ENCODE measurements at places on chromosomes 2 and 18.

DNA sequence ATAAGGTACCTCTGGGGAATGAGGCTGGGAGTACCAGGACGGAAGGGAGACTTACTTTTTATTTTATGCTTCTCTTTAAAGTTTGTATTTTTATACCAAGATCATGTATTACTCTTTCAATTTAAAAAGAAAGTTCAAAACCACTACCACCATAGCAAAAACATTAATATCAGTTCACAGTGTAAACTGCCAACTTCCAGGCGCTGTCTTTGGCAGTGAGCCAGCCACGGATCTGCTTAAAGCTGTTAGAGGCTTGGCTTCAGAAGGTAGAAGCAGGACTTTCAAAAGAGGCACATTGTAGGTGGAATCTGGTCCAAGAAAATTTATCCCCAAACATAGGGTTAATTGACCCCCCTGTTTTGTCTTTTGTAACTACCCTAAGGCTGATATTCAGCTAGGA is 74.8 kb downstream of the B3GNT2 start:
- DNase-seq, result no peak

- DNase-seq, result no peak
These were observed 263.4 kb downstream of the PTPRM start for GRCh38 chr18:7830468-7830867.

DNA sequence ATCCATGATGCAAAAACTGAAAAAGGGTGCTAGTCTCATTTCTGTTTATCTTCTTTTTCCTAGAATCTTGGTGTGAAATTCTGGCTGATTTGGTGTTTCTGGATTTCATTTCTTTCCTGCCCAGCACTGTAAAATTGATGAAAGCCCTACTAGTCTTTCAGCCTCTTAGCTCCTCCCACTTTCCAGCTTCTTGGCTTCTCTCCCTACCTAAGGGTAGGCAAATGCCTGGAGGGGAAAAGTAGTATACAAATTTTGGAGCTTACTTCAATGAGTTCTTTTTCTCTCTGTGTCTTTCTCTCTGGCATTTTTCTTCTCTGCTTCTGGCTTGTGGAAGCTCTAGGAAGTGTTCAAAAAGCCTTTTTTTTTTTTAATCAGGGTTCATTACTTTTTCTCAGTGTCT is 160.5 kb downstream of the XIRP2 start:
- DNase-seq, result no peak

DNA sequence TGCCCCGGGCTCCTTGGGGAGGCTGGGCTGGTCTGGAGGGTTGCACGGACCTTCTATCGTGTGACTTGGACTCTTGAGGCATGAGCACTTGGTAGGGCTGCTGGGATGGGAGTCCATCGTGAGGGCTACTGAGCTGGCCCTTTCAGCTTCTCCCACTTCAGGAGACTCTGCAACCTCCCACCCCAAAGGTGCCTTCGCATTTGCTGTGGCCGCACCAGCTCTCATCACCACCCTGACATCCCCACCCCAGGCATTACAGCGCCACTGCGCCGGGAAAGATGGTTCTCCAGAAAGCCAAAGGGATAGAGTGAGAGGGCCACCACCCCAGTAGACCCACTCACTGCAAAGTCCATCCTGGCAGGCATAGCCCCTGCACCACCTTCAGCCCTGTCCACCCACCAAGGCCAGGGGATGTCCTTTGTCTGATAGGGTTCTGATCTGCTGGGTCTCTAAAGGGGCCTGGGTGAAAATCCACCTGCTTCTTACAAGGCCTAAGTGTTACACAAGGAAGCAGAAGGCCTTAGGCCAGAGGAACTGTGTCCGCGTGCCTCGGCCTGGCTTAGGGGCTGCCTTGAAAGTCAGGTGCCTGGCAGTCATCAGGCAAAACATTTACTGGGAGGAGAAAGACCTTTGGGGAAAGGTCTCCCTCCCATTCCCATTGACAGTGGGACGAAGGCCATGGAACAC is 5.1 kb downstream of the EHD3 start:
- DNase-seq, result no peak

- no peak for DNase-seq
These were observed 164.3 kb upstream of the SIX2 start for GRCh38 chr2:45173513-45173912.

GRCh38 chr2:176075481-176075880 is 8.3 kb downstream of the EVX2 start:
- no peak for DNase-seq

GRCh38 chr2:201680743-201681142 is 17.7 kb downstream of the MPP4 start:
- DNase-seq, result no peak

DNA sequence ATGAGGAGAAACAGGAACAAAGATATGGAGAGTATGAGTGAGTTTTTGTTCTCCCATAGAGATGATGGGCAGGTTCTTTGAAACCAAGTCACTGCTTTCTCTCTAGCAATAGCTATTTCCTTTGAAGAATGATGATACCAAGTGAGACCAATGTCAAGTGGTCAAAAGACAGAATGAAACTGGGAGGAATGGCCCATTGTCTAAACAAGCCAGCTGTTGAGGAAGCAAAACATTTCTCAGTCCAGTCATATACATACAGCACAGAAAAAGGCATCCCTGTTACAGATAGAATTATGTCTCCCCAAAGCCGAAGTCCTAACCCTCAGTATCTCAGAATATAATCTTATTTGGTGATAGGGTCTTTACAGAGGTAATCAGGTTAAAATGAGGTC is 66.1 kb upstream of the EPC2 start:
- no peak for DNase-seq

- DNase-seq, result no peak
These were observed 5.1 kb downstream of the KLHL23 start for GRCh38 chr2:169738566-169739229.

DNA sequence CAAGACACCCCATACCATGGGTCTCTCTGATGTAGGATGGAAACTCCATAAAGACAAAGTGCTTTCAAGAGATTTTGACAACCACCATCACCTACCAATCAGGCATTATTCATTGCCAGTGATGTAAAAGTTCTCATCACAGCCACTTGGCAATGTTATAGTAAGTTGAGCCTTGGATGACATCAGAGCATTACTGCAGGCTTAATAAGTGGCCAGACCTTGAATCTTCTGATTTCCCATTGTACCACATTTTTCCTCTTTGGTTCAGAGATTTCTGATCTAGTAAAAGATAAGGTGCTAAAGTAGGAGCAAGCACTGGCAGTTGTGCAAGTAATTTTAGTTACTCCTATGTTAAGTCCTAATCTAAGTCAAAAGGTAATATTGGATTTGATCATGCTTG is 36.5 kb downstream of the OSR1 start:
- no peak for DNase-seq

DNA sequence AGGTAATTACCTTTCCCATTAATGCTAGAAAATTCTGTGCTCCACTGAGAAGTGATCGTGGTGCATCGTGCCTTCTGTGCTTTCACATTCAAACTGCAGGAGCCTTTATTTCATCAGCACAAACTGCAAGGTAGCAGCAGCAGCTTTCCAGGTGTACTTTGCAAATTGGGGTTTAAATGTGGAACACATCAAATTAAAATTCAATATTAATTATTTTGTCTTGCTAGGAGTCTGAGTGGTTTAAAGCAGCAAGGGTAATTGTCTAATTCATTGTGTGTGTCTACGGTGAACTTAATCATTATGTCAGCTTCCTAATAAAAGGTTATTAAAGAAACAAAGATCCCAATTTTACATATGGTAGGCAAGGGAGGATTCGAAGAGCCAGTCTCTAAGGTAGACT is 180.8 kb upstream of the ATP5MC3 start:
- DNase-seq, result no peak

All from anterior cingulate cortex (tissue), 58 donors.